ENCODE measurements at places on chromosomes 1 and 21.

- no peak for DNase-seq
These were observed 48.7 kb upstream of the COL18A1 start for GRCh38 chr21:45356251-45356650.

- DNase-seq: no peak
These were observed 8.0 kb downstream of the TMPRSS3 start for GRCh38 chr21:42387843-42388340.

DNA sequence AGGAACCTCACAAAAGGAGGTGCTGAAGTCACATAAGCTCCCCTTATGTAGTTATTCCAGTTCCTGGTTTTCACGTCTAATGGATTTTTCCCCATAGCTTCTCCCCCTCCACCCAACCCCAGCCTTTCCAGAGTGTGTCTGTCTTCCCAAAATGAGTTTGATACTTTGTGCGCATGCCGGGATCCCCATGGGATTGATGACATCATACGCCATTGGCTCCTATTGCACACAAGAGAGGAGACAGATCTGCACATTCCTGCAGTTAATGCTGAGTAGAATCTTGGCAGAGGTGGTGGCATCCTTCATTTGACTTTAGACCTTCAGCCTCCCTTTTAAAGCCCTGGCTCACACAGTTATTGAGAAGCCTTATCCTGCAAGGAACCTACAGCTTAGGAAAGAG is 71.4 kb downstream of the DDR2 start:
- DNase-seq: no peak

- DNase-seq: no peak
These were observed 55.0 kb upstream of the SYT6 start for GRCh38 chr1:114208714-114209113.

- no peak for DNase-seq
These were observed 437.7 kb downstream of the OMA1 start for GRCh38 chr1:58108783-58109182.

DNA sequence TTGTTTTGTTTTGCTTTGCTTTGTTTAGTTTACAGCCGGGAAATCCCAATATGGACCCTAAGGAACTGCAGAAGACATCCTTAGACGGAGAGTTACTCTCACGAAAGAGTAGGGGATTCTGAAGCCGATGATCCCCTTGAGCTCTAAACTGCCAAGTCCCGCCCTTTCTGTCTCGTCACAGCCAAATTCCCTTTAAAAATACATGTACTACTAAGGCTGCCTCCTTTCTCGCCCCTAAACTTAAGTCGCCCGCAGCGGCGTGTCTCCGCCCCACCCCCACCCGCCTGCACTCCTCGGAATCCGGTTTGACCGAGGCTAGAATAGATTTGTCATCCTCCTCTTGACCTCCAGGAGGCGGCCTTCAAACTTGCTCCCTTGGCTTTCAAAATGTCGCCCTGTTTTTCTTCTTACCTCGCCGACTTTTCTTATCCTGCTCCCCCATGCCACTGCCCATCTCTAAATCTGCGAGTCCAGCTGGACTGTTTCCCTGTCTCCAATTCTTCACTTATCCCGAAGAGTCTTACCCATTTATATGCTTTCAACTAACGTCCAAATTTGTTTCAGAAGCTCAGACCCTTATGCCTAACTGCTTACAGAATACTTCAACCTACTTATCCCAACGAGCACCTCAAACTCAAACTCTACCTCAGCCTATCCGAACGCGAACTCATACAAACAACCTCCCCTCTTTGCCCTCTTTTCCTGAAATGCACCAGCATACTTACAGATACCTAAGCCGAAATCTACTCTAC is 10.9 kb upstream of the BOLA1 start:
- DNase-seq: peak; percentile 54

DNA sequence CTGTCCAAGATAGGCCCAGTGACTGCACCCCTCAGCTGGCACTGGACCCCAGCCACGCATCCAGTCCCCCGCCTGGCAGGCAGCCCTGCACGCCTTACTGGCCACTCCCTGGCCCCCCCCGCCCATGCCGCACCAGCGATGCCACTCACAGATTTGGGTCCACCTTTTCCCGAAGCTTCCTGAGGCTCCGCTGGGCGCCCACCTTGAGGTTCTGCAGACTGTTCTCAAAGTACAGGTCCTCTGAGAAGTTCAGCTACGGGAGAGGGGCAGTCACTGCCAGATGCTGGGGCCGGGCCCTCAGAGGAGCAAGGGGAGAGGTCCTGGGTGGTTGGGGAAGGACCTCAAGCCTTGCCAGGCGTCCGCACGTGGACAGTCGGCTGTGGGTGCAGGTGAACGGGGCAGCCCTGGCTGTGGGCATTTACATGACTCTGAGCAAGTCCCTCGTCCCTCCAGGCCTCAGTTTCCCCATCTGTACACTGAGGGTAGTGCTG is 8.1 kb downstream of the PRXL2B start:
- no peak for DNase-seq

DNA sequence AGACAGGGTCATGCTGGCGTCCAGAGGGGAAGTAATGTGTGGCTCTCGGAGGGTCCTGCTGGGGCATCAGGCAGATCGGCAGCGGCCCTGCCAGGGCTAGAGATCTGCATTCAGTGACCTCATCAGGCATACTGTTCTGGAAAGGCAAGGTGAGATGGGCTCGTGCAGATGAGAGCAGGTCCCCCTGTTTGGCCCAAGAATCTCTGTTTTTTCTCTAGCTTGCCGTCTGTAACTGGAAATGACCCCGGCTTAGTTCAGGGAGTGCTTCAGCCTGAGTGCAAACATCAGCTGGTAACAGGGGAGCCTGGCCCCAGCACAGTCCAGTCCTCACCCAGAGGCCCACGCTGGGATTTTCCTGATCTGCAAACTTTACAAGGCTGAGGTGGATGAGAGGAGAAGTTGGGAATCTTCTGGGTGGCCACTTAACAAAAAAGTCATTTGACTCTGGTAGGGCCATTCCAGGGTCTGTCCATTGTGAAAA is 2.1 kb downstream of the FAM163A start:
- DNase-seq: no peak

DNA sequence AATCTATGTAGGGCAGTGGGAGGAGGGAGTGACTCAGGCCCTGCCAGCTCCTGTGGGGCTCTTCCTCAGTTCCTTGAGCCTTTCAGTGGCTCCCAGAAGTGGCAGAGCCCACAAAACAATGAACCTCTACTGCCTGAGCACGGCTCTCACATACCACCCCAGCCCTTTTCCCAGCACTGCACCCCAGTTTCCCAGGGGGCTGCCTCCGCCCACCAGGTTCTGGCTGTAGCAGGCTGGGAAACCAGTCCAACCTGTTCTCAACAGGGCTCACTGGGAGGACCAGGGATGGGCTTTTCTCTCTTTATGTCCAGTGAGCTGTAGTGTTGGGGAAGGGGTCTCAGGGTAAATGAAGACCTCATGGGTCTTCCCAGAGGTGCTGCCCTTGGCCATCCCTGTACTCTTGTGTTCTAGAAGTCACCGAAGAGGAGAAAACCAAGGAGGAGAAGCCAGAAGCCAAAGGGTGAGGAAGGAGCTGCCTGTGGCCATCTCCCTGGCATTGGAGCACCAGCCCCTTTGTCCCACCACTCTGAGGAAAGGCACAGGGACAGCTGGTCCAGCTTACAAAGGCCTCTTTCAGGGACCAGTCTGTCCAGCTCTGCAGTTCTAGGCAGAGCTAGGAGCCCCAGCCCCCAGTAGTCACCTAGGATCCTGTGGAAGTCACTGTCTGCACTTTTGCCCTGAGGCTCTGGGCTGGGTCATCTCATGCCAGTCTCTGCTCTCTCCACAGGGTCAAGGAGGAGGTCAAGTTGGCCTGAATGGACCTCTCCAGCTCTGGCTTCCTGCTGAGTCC is 3.5 kb downstream of the MARCKSL1 start:
- no peak for DNase-seq

- no peak for DNase-seq
These were observed 25.7 kb downstream of the JMJD4 start for GRCh38 chr1:227709451-227709850.

GRCh38 chr1:183234660-183235476 is 48.8 kb downstream of the LAMC2 start:
- DNase-seq: no peak

GRCh38 chr1:211492511-211493132 is 660 bp upstream of the RD3 start:
- no peak for DNase-seq

DNA sequence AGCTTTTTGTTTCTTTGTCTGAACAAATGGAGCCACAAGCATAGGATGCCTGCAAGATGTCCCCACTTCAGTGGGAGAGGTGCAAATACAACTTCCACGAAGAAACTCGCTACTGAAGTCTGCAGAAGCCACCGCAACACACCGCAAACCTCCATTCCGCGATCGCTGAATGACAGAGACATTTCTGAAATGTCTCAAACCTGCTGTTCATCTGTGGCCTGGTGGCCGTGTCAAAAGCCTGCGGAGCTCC is 1.0 kb downstream of the TP53BP2 start:
- DNase-seq: no peak

DNA sequence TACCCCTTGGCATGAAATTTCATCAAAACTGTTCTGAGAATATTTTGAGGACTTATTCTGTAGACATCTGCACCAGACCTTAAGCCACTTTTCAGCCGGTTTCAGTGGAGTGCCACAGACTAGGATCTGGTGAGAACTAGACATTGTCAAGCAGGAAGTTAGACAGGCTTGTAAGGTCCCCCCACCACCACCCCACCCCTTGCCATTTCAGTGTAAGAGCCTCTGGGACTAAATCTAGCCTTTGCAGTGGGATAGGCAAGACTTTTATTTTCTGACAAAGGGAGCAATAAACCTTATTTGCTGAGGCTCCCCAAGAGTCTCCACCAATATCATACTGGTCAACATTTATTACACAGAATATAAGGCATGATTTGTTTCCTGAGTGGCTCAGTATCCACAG is 77.9 kb upstream of the EXO1 start:
- DNase-seq: no peak

GRCh38 chr1:213247038-213247437 is 196.0 kb downstream of the RPS6KC1 start:
- DNase-seq: no peak

- DNase-seq: no peak
These were observed 36.3 kb downstream of the PTGFRN start for GRCh38 chr1:116945996-116946395.

GRCh38 chr1:161502641-161503393 is 2.4 kb upstream of the FCGR2A start:
- DNase-seq: no peak

DNA sequence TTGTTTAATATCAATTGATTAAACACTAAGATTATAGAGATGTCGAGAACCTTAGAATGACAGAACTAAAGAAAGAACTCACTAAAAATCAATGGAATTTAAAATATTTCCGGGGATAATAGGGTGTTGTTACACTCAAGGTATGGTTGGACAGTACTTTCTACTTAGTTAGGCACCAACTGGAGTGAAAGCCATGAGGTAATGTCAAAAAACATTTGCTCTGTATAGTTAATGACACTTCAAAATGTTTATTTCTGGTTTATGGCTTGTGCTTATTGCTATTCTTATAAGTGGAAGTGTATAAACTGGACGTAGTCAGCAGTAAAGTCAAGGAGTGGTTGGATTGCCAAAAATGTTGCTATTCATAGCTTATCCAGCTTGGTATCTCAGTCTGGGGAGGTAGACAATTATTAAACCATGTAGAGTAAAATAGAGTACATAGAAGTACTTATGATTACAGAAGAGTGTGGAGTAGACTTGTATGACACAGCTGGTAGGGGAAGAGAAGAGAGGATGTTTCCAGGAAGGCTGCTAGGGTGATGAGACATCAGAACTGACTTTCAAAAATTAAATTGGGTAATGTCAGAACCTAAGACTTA is 56.5 kb upstream of the BMP8A start:
- no peak for DNase-seq

DNA sequence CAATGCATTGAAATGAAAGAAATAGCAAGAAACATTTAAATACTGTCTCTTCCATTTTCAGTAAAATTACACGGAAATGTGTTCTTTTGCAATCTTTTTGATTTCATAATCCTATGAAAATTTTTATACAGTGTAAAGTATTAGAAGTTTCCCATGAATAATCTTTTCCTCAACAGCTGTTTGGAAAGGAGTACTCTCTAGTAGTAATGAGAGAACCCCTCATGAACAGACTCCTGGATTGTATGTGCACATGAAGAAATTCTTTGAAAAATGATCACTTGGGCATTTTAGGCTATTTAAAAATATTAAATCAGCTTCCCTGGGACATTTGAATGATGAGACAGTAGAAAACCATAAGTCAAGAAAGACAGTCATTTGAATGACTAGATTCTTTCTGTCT is 64.4 kb downstream of the LHX9 start:
- no peak for DNase-seq

- no peak for DNase-seq
These were observed 30.5 kb downstream of the EEIG2 start for GRCh38 chr1:108590441-108590840.

- DNase-seq: no peak
These were observed 71.6 kb downstream of the SH3BGR start for GRCh38 chr21:39523399-39523798.

DNA sequence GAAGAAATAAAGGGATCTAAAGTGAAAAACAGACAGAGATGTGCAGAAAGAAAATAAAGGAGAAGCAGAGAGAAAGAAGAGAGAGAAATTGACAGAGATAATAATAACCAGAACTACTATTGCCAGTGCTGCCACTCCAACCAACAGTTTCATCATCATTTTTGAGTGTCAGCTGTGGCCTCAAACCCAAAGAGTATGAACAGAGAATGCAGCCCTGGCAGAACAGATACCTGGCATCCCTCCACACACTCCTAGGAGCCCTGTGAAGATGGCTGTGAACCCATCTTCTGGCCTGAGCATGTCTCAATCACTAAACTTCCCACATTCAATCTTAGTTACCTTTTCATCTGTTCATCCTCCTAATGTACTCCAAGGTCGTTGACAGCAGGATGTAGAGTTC is 385.8 kb upstream of the NFIA start:
- DNase-seq: no peak

DNA sequence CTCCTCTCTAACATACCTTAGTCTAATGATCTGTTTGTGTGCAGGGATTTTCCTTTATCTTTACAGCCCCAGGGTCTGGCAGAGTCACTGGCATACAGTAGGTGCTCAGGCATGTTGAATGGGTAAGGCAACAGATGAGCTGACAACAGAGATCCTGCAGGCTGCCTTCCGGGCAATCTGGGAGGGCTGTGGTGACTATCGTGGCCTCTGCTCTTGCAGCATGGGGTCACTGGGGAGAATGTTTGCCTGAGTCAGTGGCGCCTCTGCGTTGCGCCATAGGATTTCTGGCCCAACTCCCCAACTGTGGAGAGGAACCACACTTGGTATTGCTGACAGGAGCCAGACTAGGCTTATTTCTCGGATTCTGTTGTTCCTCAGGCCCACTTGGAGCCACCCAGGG is 93.8 kb downstream of the LAMC2 start:
- DNase-seq: no peak
